Activated CD8-positive, alpha-beta memory T cell treated with anti-CD3 and anti-CD28 coated beads for 1 hour (primary cell): ENCODE measurements at places on chromosomes 2 and 18.

- no peak for DNase-seq
Observed at GRCh38 chr2:217857624-217858506, 144.9 kb downstream of the TNS1 start.

DNA sequence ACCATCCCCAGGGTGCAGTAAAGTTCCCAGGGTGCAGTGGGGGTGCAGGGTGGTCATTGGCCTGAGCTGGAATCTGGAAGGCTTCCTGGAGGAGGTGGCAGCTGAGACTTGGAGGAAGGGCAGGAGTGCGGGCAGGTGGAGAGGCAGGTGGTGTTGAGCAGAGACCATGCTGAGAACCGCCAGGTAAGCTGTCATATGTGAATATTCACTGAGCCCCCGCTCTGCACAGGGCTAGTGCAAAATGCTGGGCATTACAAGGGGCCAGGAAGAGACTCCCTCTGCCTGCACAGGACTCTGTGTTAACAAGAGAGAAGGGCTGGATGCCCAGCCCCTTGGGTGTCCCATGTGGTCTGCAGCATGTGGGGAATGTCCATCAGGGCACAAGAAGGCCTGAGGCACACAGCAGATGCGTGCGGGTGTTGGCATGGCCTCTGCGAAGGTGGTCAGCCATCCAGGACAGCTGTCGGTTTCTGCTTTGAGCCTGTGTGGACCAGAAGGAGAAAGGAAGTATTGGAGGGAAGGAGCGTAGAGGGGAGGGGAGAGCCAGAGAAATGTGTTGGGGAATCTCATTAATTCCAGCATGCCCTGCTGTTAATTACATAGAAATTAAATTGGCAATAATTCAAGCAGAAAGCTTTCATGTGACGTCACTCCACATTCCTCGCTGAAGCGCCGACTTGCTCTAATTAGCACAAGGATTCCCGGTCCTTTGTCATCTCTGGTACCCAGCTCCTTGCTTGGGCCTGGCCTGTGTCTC, 62.8 kb upstream of the OTOS start:
- no peak for DNase-seq

GRCh38 chr18:21513292-21513691, 87.2 kb downstream of the ESCO1 start:
- no peak for DNase-seq

- DNase-seq = no peak
Observed at GRCh38 chr2:210228586-210228985, 3.3 kb upstream of the ACADL start.

DNA sequence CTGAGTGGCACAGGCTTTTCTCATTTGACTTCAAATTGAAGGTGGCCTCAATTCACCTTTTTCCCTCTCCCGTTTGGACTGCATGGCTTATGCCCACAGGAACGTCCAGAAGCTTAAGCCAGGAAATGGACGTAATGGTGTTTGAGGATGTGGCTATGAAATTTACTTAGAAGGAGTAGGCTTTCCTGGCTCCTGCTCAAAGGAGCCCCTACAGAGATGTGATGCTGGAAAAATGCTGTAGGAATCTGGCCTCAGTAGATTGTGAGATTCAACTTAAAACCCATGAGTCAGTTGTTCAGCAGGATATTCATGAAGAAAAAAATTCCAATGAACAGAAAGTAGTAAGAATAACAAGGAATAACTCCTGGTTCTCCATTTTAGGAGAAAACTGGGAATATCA, 129.0 kb downstream of the ICOS start:
- no peak for DNase-seq

DNA sequence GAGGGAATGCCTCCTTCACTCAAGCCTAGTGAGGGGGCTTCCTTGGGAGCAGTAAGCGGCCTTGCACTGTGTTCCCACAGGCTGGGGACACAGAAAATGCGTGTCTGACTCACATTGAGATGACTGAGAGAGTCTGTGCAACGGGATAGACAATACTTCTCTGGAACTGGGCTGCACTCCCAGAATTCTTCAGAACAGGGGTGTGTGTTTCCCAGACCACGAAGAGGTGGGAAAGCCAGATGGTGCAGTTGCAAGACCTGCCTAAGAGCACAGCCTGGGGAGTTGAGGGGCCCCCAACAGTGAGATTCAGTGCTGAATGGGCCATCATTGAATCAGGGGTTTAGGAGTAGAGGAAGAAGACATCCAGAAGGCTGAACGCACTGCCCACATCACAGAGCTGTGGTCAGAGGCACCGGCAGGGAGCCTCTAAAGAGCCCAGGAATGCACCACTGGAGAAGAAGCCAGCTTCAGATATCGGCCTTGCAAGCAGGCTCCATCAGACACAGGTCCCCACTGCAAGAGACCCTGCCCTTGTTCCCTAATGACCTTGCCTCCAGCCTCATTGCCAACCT, 36.6 kb upstream of the MRPL19 start:
- no peak for DNase-seq

GRCh38 chr2:226898897-226899296, 63.0 kb downstream of the RHBDD1 start:
- no peak for DNase-seq

DNA sequence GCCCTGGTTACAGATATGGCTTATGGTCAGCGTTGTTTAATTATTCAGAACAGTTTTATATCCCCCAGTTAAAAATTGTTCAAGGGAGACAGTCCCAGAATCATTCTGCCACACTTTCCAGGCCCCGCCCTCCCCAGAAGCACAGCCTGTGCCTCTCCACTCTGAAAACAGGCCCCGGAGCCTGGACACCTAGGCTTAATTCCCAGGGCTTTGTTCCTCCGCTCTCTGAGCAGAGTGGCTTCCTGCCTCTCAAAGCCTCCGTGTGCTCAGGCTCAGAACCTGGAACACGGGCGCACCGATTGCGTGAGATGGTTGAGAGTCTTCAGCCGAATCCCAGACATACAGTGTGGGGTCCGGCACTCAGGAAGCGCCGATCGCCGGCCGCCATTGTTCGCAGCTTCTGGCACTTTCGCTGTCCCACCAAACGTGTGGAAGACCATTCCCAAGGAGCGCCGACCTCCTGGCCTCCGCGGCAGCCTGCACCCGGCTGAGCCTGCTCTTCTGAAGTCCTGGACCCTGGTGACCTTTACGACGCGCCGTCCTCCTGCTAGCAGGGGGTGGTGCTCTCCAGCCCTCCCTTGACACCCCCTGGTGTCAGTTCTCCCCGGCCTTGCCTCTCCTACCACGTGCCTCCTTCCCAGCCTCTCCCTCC, 45.6 kb downstream of the TWIST2 start:
- DNase-seq = no peak

- no peak for DNase-seq
Observed at GRCh38 chr2:168369031-168369430, 87.0 kb upstream of the CERS6 start.

DNA sequence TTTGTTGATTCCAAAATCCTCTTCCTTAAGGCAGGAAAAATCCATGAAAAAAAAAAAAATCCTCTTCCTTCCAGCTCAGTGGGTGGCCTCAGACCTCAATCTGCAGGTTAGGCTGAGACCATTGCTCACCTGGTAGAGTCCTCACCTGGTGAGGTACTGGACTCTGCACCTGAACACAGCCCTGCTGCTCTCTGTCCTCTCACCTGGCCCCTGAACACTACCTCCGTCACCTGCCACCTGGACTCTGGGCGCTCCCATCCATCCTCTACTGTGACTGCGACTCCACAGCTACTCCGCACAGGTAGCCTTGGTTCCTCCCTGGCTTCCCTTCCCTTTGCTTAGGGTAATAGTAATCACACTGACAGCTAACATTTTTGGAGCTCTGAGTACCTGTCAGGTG, 22.1 kb downstream of the TYMS start:
- no peak for DNase-seq

DNA sequence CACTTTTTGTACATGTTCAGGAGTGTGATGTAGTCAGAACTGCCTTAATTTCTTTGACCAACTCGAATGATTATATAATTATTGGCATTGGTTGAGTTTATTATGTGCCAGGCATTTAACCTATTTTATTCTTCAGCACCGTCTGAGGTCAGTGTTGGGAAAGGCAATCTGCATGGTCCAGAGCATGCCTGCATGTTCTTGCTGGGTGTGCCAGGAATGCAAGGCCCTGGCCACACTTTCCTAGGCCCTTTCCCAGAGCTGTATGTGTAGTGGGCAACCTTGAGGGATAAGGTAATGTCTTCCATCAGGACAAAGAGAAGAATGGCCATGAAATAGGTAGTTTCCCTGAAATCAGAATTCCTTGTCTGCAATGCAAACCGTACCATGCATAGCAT, 9.7 kb upstream of the SNRNP200 start:
- DNase-seq = no peak

DNA sequence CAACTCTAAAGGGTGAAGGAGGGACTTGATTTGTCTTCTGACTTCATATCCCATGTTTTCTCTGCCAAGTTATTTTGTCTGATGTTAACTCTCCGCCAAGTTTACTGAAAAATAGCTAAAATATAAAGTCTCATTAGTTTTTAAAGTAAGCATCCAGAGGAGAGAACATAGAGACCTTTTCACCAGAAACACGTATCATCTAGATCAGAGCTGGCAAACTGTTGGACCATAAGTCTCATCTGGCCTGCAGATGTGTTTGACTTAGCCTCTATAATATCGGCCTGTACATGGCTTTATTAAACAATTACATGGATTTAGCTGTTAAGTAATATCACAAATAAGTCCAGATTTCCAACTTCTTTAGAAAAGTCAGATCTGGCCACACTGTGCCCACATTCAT, 182.6 kb downstream of the PLCL1 start:
- no peak for DNase-seq

- no peak for DNase-seq
Observed at GRCh38 chr2:21910832-21911507, 787.2 kb downstream of the TDRD15 start.

- DNase-seq = no peak
Observed at GRCh38 chr2:12424809-12425208, 291.9 kb upstream of the TRIB2 start.

- DNase-seq = no peak
Observed at GRCh38 chr2:48902521-48902920, 147.0 kb upstream of the LHCGR start.

- no peak for DNase-seq
Observed at GRCh38 chr2:48107326-48107925, 201.1 kb upstream of the FBXO11 start.

GRCh38 chr18:23833714-23834113, 144.5 kb downstream of the LAMA3 start:
- no peak for DNase-seq

DNA sequence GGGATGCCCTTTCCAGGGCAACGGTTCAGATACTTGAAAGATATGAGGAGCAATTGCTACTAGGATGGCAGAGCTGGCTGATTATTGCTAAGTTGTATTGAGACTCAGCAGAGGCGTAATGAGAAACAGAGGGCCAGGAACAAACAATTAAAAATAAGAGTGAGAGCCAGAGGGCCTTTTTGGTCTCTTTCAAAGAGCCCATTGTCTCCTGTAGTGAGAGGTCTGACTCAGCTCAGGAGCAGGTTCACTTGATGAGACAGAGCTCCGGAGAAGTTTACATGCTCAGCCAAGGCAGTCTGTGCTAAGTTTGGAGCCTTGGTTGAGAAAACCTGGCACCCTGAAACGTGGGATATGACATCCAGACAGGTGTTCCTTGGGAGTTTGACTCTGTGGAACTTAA, 303.9 kb upstream of the DLGAP1 start:
- DNase-seq = no peak

- DNase-seq = no peak
Observed at GRCh38 chr18:14747513-14748474, at the start of gene ANKRD30B. Gene ANKRD30B, plus strand, starts transcription at chr18:14748172. Its CDS starts 248 bp downstream, at chr18:14748420.

DNA sequence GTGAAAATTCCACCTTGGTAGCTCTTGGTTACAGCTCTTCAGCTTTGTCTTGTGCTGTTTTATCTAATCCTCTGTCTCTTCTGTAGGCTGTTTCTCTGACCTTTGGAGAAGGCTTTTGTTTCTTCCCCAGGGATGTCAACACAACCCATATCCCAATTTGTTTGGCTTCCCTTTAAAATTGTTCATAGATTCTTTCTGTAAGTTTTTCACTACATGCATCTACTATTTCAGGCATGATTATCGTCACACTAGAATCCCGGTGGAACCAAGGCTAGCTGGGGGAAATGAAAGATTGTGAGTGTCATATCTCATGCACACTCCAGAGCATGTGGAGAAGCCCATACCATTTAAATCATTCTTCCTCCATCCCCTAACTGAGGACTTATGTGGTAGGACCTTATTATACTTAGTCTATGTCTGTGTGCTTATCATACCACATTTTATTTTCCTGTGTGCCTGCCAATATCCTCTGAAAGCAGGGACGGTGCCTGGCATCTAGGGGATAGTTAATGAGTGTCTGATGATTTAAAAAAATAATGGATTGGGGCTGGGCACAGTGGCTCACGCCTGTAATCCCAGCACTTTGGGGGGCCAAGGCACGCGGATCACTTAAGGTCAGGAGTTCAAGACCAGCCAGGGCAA, 59.9 kb downstream of the CRIM1 start:
- no peak for DNase-seq

DNA sequence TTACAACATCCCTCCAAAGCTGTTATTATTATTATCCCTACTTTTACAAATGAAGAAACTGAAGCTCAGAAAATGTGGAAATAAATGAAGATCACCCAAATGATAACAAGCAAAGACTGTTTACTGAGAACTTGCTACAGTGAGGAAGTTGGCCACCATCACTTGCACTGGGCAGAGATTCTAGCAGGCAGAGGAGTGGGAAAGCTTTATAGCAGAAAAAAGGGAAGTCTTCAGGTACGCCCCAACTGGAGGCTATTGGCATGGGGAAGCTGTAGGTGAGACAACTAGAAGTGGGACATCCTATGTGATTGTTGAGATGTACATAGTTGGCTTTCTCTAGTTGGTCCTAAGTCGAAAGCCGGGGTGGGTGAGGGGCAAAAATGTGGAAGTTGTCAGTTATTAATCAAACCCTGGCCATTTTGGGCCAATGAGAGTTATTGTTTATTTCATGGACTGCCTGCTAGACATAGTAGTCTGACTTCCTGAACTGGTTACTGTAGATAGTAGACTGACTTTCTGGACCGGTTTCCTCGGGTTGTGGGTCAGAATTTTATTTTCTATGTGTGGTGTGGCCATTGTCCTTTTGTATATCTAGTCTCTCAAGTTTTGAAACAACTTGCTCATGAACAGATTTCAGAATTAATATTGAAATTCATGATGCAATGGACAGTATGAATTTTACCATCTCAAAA, 40.2 kb upstream of the STAT4 start:
- no peak for DNase-seq

DNA sequence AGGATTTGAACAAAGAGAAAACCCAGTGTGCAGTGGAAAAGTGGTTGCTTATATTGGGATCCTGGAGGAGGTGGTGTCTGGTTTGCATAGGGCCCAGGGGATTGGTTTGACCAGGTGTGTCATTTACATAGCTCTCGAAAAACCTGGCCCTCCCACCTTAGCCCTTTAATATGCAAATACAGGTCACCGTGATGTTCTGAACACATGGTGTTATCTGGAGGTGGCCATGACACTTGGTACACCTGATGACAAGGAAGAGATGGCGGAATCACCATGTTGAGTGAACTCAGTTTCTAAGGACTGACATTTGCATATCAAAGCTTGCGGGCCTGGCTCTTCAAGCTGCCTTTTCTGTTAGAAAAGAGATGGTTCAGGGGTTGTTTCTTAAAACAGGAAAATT, 2.3 kb upstream of the NAPG start:
- no peak for DNase-seq

GRCh38 chr18:37565977-37566478, 430 bp upstream of the CELF4 start:
- no peak for DNase-seq
